Activated naive CD4-positive, alpha-beta T cell treated with anti-CD3 and anti-CD28 coated beads, Interleukin-2, amount 50 U/mL, for 72 hours (primary cell): ENCODE measurements at places on chromosomes 6 and 20. TPM values are rescaled to one million over a fixed set of nuclear protein-coding genes. Genes with fewer than 3 reads are reported as not detected.
A peak's percentile ranks its signal among the peaks of the same experiment; 100 is the strongest.

The SRPK1 gene
- total RNA-seq, result 102 TPM

The VSTM2L gene
- 0.30 TPM for total RNA-seq

The AKAP7 gene
- 6.3 TPM for total RNA-seq

DNA sequence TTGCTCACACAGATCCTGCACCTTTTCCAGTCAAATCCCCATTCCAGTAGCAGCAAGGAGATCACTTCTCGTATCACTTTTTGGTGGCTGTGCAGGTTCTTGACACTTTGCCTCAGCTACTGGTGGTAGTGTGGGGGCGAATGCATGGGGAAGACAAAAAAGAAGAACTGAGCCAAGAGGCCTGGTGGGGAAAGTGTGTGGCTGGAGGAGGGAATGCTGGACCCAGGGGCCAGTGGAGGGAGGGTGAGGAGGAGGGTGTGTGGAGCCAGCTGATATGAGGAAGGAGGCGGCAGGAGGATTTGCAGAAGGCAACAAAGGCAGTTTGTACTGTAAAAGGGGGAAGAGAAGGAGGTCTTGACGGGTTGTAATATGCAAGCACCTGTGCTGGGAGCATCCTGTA is 15.7 kb upstream of the HLA-C start:
- no peak for DNase-seq

GRCh38 chr6:26199057-26199772 is 112.0 kb downstream of the HFE start:
- peak; percentile 75 for DNase-seq

- DNase-seq, result peak; percentile 76
Observed at GRCh38 chr20:32439132-32439829, 81.2 kb downstream of the ASXL1 start.
